Activated CD4-positive, alpha-beta T cell treated with anti-CD3 and anti-CD28 coated beads for 4 hours (primary cell): ENCODE measurements at places on chromosomes 6 and 20.

- DNase-seq: no peak
Observed at GRCh38 chr20:40652441-40652987, 36.5 kb downstream of the MAFB start.

- DNase-seq: no peak
Observed at GRCh38 chr6:105968603-105969333, 117.4 kb upstream of the PRDM1 start.

DNA sequence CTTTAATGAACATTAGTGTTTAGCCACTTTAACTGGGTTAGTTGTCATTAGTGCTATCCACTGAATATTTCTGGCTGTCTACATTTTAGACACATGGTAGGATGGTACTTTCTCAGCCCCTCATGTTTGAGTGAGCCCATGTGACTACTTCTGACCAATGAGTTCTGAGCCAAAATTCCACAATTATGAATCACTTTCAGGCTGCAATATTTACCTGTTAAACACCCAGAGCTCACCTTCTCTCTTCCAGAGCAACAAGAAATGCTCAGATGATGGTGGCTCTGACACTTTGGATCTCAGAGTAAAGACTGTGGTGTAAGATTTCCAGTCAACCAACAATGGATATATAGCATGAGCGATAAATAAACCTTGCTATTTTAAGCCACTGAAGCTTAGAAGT lies 24.8 kb downstream of the SPACA1 start:
- DNase-seq: no peak

- DNase-seq: peak; percentile 19
Observed at GRCh38 chr20:38434301-38434741, 807 bp downstream of the SNHG17 start.

GRCh38 chr6:111541026-111541681 lies 58.1 kb upstream of the REV3L start:
- DNase-seq: no peak

GRCh38 chr6:130934848-130935585 lies 107.8 kb downstream of the SMLR1 start:
- no peak for DNase-seq

GRCh38 chr6:169894377-169894960 lies 143.0 kb downstream of the ERMARD start:
- no peak for DNase-seq

DNA sequence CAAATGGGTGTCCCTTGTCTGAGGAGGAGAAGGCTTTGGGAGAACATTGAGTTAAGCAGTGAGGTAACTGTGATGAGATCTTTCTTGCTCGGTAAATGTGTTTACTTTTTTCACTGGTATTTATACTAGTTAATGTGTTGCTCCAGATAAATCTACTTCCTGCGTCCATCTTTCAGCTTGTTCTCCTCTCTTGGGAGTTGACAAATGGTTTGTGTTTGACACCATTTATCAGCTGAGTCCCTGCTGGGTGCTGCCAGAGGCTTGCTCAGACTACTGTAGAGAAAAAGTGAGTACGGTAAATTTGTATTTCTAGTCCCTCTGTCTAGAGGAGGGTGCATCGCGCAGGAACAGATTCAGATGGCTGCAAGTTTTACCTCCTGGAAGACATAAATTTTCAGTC lies 8.3 kb upstream of the PRDM1 start:
- no peak for DNase-seq

DNA sequence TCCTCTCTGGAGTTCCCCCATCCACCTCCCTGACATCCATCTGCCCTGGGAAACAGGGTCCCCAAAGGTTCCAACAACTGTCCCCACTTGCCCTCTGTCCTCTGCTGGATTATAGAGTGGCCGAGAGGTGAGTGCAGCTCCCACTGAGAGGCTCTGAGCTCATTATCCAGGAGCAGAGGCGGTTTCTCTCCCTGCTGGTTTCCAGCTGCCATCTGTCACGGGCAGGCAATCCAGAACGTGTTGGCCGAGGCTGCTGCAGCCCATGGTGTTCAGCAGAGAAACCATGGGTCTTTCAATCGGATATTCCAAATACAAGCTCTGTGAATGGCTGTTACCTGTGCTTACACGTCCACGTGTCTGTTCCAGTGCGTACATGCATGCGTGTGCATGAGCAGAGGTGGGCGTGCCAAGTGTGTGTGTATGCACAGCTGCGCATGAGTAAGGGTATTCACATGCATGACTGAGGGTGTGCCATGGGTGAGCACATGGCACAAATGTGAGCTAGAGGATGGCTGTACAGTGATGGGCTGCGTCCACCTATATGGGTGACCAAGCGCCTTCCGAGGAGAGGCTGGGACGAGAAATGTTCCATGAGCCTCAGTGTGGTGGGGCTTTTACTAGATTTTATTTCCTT lies 183.7 kb upstream of the PMEPA1 start:
- DNase-seq: no peak

DNA sequence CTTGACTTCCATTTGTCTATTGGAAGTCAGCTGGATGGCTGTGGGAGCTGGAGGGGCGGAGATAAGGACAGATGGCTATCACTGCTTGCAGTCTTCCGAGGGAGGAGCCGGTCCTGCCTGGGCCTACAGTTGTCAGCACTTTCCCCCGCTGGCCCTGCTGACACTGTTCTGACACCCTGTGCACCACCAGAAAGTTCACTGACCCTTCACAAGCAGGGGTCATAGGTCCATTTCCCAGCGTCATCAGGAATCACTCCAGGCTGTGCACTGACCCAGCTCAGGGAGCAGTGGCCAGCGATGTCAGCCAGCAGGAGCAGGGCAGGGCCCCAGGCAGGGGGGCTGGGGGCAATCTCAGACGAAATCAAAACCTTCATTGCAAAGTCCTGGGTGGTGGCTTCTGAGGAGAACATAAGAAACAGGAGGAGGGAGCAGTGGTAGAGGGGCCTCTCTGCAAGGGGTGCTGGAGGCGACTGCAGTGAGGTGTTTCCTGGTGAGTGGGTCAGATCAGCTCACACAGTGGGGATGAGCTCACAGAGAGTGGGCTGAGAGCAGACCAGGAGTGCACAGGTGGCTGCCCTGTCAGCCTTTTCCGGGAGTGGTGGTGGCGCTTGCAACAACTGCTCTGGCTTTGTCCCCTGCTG lies 26.5 kb upstream of the PLEKHG1 start:
- no peak for DNase-seq

- no peak for DNase-seq
Observed at GRCh38 chr20:58569241-58570125, 54.3 kb upstream of the APCDD1L start.

- peak; percentile 7 for DNase-seq
Observed at GRCh38 chr20:39025883-39026282, 63.7 kb downstream of the DHX35 start.

DNA sequence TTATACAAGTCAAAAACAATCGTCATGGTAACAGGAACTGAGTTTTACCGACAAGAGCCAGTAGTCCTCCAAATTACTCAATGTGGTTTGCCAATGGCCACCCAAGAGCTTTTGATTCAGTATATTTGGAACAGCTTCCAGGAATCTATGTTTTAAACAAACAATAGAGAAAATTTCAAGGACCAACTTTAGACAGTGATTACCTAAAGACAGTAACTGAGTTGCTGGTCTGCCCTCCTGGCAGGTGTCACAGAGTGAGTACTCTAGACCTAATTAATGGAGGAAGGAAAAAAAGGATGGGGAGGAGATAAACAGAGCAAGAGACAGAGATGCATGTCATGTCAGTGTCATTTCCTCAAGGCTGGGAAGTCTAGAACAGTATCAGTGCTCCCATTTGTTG lies 361.3 kb upstream of the BTBD3 start:
- DNase-seq: no peak

DNA sequence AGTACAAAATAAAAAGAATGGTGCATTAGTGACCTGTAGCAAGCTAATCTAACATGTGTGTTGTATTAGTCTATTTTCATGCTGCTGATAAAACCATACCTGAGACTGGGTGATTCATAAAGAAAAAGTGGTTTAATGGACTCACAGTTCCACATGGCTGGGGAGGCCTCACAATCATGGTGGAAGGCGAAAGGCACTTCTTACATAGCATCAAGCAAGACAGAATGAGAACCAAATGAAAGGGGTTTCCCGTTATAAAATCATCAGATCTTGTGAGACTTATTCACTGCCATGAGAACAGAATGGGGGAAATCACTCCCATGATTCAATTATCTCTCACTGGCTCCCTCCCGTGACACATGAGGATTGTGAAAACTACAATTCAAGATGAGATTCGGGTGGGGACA lies 45.4 kb upstream of the AIG1 start:
- DNase-seq: no peak

GRCh38 chr6:165129086-165129485 lies 180.3 kb downstream of the C6orf118 start:
- no peak for DNase-seq

- DNase-seq: no peak
Observed at GRCh38 chr20:60968853-60969720, 283.0 kb upstream of the CDH4 start.

GRCh38 chr6:28920281-28920680 lies 3.5 kb downstream of the TRIM27 start:
- no peak for DNase-seq

DNA sequence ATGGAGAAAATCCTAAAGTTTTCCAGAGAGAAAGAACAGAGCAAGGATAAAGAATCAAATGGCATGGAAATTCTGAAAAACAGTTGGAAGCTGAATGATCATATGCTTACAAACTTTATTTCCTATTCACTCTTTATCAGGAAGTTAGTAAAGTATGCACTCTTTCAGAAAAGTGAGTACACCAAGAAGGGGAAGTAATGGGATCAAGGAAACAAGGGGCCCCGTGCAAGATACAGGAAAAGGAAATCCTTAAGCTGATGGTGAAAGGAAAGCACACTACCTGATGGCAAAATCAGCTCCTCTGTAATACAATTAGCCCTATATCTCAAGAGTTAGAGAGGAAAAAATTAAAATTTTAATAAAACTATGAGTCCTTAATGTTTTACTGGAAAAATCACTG lies 14.0 kb downstream of the CALHM6 start:
- no peak for DNase-seq

GRCh38 chr6:99362678-99363268 lies 13.3 kb upstream of the FAXC start:
- no peak for DNase-seq

DNA sequence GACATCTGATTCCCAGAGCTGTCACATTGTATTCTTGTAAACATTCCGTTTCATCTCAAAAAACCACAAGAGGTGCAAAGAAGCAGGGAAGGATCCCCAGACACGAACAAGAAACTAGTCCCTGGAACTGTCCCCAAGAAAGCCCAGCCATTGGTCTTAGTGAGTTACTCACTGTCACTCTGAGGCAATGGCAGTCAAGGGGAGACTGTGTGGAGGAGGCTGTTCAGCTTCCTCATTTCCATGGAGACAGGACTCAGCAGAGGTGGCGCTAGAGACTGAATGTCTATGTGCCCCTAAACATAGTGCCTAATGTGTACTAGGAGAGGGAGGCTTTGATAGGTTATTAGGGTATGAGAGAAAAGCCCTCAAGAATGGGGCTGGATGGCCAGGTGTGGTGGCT lies 11.1 kb downstream of the ULBP1 start:
- DNase-seq: no peak

DNA sequence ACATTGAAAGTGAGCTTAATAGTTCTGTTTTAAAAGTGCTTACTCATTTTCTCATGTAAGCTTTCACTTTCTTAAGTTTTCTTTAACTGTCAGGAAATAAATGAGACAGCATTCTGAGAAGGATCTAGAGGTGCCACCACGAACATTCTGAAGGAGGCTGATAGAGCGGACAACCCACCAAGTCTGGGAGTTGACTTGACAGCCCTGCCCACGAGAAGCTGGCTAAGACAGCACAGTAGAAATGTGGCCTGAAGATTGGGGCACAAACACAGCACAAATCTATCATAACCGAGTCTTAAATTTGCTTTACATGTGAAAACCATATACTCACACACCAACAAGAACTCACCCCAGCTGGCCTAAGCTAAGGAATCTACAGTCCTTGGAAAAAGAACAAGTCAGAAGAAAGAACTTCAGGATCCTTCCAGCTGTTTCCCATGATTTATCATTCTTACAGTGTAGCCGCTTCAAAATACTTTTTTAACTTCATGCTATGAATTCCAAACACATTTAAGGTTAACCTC lies 144.2 kb upstream of the TNFAIP3 start:
- DNase-seq: no peak

GRCh38 chr6:74993136-74993535 lies 212.7 kb downstream of the COL12A1 start:
- DNase-seq: no peak

GRCh38 chr20:56788041-56788670 lies 159.1 kb downstream of the TFAP2C start:
- DNase-seq: no peak

DNA sequence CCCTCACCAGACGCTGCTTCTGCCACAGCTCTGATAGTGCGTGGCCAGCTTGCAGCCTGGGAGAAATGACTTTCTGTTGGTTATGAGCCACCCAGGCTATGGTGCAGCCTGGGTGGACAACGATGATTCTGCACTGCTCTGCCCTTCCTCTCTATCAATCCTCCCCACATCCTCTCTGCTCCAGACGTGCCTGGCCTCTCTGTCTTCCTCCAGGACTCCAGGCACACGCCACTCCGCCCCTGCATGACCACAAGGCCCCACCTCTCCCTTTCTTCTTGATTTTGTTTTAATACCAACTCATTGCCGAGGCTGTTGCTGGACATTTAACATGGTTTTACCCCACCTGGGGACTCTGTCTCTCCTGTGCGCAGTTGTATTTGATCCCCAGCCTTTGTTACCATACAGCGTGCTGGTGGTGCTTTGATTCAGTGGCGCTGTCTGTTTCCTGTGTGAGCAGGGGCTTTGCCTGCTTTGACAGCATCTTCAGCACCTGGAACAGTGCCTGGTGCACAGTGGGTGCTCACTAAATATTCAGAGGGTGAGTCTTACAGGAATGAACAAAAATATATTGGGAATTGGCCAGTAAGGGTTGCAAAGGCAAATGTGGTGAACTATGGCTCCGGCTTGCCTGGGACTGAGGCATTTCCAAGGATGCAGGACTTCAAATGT lies 280.9 kb downstream of the CDH26 start:
- DNase-seq: no peak

DNA sequence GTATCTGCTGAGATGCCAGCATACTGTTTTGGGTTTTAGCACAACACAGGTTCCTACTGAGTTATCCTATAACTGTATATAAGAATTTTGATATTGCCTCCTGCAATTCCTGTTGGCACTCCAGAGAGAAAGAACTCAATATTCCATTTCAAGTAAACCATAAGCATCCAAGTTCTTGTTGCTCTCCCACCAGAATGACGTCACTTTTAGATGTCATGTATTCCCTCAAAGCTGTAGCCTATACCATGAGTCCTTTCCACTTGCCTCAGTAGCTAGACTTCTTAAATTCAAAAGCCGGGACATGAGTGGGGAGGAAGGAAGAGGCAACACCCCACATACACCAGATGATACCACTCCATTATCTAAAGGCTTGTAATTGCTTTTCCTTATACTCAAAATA lies 171.5 kb downstream of the ALDH8A1 start:
- DNase-seq: no peak

DNA sequence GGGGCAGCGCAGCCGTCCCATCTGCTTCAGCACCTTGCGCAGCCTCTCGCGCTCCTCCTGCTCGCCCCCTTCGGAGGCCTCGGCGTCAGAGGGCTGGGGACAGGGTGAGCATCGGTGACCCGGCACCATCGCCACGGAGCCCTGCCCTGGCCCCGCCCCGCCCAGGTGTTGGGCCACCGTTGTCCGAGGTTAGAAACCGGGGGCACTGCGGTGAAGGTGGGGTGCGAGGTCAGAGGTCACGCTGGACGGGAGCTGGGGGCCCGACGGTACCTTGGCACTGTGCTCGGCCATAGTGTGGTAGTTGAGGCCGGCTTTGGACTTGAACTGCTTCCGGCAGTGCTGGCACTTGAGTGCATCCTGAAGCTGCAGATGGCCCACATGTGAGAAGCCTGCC lies 6.4 kb downstream of the ZNF512B start:
- no peak for DNase-seq
